ENCODE measurements at places on chromosomes 6 and 20.

- DNase-seq, result no peak
Observed at GRCh38 chr6:119142637-119143036, 64.2 kb upstream of the FAM184A start.

DNA sequence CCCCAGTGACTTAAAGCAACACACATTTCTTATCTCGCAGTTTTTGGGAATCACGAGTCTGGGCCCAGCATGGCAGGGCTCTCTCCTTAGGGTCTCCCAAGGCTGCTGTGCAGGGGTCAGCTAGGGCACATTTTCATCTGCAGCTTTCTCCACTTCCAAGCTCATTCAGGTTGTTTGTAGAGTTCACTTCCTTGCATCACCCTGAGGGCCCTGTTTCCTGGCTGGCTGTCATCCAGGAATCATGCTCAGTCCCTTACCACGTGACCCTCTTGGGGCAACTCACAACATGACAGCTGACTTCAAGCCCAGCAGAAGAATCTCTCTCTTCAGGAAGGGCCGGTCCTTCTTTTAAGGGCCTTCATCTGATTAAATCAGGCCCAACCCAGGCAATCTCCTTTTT, 21.3 kb downstream of the SNAP25 start:
- DNase-seq, result no peak

GRCh38 chr6:131885237-131885636, 65.9 kb downstream of the CCN2 start:
- DNase-seq, result no peak

- DNase-seq, result no peak
Observed at GRCh38 chr20:23641936-23642751, 4.4 kb upstream of the CST3 start.

- no peak for DNase-seq
Observed at GRCh38 chr6:112502351-112503090, 155.4 kb downstream of the RFPL4B start.

- DNase-seq, result no peak
Observed at GRCh38 chr6:144952456-144953240, 667.5 kb downstream of the UTRN start.

DNA sequence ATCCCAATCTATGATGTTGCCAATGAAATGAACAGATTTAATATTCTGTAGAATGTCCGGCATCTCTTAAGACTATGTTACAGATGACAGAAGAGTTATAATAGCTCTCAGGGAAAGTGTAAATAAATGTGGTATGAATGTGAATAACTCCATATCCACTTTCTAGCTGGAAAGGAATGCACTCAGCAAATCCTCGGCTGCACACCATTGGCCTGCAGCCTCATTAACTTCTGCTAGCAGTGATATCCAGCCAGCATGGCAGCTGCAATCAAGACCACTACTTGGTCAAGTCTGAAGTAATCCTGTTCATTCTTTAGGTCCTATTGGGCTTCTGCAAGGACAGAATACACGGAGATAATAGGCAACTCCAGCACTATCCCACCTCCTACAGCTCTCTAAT, 17.3 kb upstream of the MICA start:
- no peak for DNase-seq

DNA sequence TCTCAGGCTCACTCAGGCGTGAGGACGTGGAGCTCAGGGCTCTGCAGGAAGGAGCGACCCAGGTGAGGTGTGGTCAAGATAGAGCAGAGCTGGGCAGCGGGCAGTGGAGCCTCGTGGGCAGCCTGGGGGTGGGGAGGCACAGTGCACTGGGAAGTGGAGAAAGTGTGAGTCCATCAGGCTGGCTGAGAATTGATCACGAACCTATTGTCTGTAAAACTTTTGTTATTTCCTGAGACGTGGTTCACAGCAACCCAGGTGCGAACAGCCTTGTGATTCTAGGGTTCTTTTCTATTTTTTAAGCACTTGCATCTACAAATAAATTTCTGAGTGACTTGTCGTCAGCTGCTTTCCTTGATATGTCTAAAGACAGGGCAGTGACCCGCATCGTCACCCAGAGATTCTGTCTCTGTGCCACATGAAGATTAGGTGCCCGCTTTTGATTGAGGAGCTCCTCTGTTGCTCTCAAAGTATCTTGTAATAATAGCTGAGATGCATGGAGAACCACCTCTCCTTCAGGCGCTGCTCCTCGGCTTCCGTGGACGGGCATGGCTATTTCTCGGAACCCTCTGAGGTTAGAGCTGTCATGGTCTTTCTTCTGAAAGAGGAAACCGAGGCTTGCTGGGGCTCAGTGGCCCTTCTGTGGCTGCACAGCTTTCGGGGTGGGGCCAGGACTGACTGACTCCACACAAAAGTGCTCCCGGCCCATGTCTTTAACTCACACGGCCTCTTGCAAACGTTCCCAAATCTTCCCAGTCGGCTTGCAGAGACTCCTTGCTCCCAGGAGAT, 662 bp upstream of the CCR6 start:
- no peak for DNase-seq

- peak; percentile 92 for DNase-seq
Observed at GRCh38 chr6:160010067-160010466, 41.2 kb downstream of the IGF2R start.

GRCh38 chr6:165988757-165989456, 178.7 kb downstream of the TBXT start:
- DNase-seq, result no peak

GRCh38 chr20:35317416-35318210, 25.4 kb upstream of the FAM83C start:
- no peak for DNase-seq

GRCh38 chr6:155882527-155883333, 427.1 kb upstream of the NOX3 start:
- no peak for DNase-seq

DNA sequence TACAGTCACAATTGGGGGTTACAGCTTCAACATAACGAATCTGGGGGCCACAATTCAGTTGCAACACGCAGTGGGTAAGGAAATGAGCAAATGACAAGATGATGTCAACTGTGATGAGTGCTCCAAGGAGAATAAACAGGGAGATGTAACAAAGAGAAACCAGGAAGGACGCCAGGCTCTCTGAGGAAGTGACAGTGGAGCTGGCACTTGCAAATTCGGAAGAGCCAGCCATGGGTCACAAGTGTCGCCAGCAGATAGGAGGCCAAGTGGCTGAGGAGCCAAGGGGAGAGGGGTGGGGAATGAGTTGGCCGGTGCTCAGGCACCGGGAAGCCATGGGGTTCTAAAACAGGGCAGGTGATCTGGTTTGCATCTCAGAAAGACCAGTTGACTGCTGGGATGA, 136.4 kb downstream of the EYA2 start:
- DNase-seq, result no peak

DNA sequence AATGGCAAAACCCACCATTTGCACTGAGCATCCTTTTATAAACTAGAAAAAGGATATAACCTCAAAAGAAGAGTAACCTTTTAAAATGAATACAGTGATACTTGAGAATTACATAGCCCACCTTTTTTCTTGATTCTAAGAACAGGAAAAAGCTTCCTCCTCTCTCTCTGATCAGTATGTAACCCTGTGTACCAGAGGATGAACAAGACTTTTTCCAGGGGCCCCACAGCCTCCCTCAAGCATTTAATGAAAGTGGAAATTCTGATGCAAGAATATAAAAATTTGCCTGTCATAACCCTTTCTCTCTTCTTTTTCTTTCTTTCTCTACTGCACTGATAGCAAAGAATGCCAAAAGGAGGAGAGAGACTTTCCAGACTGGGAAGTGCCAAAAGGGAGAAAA, 64.2 kb upstream of the BTN3A2 start:
- no peak for DNase-seq

- DNase-seq, result no peak
Observed at GRCh38 chr6:164825386-164825785, 484.0 kb downstream of the C6orf118 start.

- DNase-seq, result no peak
Observed at GRCh38 chr6:113944701-113945100, 26.2 kb downstream of the HDAC2 start.

DNA sequence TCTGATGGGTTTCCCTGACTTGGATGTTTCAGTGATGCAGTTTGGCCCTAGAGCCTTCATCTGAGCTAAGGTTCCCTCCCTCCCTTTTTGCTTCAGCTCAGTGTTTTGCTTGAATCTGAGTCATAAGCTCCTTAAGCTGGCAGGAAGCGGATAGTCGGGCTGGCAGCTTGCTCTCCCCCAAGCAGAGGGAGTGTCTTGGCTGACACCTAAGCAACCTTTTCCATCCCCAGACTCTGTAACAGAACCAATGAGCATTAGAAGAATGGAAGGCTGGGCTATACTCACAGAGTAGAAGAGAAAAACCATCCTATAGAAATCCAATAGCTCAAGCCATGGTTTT, 98.3 kb downstream of the HAO1 start:
- DNase-seq, result no peak

DNA sequence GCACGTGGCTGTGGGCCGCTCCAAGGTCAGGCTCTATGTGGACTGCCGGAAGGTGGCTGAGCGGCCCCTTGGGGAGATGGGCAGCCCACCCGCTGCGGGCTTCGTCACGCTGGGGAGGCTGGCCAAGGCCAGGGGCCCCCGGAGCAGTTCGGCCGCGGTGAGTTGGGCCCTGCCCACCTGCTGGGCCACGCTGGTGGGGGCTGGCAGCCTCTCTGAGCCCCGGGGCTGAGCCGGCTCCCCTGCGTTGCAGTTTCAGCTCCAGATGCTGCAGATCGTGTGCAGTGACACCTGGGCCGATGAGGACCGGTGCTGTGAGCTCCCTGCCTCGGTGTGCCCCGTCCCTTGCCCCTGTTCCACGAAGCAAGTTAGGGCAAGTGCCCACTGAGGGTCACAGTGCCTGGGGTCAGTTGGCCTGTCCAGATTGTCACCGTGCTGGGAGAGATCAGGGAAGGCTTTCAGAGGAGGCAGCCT, 27.1 kb downstream of the COL20A1 start:
- DNase-seq, result no peak

DNA sequence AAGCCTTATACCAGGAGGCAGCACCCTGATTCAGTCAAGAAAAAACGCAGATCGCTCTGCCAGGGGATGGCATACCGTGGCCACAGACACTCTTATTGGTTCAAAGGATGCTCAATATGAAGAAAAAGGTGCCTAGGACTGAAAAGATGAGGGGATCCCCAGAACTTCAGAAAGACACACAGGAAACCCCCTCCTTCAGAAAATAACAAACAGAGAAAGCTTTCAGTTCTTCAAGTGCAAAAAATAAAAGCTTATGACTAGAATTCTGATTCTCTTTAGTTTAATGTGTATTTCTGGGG, 17.7 kb upstream of the MYB start:
- no peak for DNase-seq

GRCh38 chr20:49814057-49814694, 1.5 kb downstream of the SLC9A8 start:
- no peak for DNase-seq

GRCh38 chr20:46139908-46140482, 21.9 kb downstream of the CD40 start:
- no peak for DNase-seq

DNA sequence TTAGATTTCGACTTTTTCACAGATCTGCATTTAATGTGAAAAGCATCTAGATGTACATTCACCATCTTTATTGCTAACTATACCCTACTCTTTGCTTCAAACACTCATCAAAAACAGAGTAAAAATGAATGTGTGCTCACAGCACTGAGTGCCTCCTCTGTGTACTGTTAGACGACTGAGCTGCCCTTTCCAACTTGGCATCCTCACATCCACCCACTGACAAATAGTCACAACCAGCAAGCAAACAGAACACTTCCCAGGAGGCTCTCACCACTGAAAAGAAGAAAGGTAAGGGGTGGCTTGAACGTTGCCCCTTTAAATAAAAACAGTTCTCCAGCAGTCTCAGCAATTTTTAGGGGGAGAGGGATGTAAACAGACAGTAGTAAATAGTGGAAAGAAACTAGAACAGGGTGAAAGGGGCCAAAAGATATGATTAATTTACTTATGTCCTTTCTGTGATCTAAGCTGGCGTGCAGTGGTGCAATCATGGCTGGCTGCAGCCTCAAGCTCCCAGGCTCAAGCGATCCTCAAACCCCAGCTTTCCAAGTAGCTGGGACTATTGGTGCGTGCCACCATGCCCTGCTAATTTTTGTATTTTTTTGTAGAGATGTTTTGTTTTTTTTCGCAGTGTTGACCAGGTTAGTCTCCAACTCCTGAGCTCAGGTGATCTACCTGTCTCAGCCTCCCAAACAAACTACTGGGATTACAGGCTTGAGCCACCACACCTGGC, 48.7 kb downstream of the IPCEF1 start:
- no peak for DNase-seq

DNA sequence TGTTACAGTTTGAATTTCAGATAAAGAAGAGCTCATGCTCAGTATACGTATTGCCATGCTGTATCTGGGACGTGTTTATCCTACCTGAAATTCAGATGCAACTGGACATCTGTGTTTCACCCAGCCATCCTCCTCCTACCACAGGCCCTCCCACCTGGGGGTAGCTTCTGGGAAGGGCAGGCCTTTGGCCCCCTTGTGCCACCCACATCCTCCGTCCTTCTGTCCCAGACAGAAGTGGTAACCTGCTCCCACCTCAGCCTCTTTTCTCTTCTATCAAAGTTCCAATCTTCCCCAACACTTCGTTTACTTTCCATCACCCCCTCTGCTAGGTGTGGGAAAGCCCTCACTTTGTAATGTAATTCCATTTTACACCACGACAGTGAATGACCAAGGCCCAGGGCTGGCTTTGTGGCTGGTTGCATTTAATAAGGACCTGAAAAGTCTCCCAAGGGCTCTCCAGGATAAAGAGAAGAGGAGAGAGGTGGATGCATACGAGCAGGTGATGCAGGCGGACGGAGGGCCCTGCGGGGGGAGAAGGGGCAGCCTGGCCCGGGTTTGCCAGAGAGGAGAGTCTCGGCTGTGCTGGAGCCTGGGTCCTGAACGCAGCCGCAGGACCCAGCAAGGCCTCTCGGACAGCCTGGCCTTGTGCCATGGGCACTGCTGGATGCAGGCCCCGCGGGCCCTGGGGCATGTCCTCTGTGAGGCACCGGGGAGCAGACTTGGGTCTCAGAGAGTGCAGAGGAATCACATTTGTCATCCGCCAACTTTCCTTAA, 98.4 kb downstream of the PSMB1 start:
- DNase-seq, result no peak

DNA sequence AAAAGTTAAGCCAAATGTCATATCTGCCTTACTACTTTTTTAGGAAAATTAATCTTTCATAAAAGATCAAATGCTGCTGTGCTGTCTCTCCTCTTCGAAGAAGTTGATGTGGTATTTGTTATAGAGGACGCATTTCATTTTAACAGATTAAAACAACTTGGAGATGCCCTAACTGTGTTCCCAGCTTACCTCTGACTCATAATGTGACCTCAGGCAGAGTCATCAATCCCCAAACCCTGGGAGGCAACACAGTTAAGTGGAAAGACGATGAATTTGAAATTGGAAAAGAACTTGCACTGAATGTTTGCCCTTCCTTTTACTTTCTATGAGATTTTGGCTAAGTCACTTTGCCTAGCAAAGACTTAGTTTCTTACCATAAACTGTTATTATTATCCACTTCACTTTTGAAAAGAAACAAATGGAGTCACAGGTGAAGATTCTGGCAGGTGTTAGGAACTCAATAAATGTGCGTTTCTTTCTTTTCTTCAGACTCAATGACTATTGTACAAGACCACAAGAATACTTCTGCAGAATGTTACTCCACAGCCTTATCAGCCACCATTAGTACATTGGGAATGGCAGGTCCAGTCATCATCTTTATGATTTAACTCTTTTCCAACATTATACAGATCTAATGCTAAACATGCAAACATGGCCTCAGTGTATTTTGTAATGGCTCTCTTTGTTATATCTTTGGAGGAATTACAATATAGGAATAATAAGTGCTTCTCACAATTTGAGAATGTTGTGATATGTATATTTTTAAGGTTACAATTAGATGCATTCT, 102.6 kb downstream of the COL21A1 start:
- DNase-seq, result no peak

GRCh38 chr6:142725024-142725770, 219.8 kb downstream of the HIVEP2 start:
- DNase-seq, result no peak

- DNase-seq, result no peak
Observed at GRCh38 chr6:75824160-75824559, 75.1 kb downstream of the MYO6 start.
